Cardiac atrium fibroblast (primary cell): ENCODE measurements at places on chromosomes 5 and 9. TPM values are rescaled to one million over a fixed set of nuclear protein-coding genes. Genes with fewer than 3 reads are reported as not detected.

NUTM2F gene
- total RNA-seq = not detected in 2 replicates

CARD9 gene
- total RNA-seq = under 0.01 and 0.65 TPM in 2 replicates

F12 gene
- not detected in 2 replicates for total RNA-seq

NRG2 gene
- 0.32 TPM in 1 of 2 replicates, not detected in the other for total RNA-seq

IL4 gene
- not detected in 2 replicates for total RNA-seq

DAB2IP gene
- 7.6 and 8.6 TPM in 2 replicates for total RNA-seq

FRMD3 gene
- 2.3 and 3.7 TPM in 2 replicates for total RNA-seq

IL13 gene
- 1.3 TPM in 1 of 2 replicates, not detected in the other for total RNA-seq

GKAP1 gene
- total RNA-seq = 0.65 and 1.3 TPM in 2 replicates

TOR4A gene
- total RNA-seq = 13.0 and 15.6 TPM in 2 replicates

MAMDC2 gene
- 2.0 and 8.7 TPM in 2 replicates for total RNA-seq

IL7R gene
- total RNA-seq = 0.72 and 4.2 TPM in 2 replicates

INSL4 gene
- not detected in 2 replicates for total RNA-seq

TMEFF1 gene
- 0.36 and 2.9 TPM in 2 replicates for total RNA-seq

RAI14 gene
- 78.4 and 93.5 TPM in 2 replicates for total RNA-seq

HMCN2 gene
- not detected in 2 replicates for total RNA-seq

NTNG2 gene
- total RNA-seq = 2.3 and 4.7 TPM in 2 replicates

CKMT2 gene
- total RNA-seq = 0.72 TPM in 1 of 2 replicates, not detected in the other

ERP44 gene
- total RNA-seq = 21.5 and 27.2 TPM in 2 replicates

ARL14EPL gene
- not detected in 2 replicates for total RNA-seq

RPS14 gene
- total RNA-seq = 3,362 and 3,967 TPM in 2 replicates

NXNL2 gene
- total RNA-seq = 0.32 and 0.54 TPM in 2 replicates

ALG2 gene
- total RNA-seq = 54.2 and 61.6 TPM in 2 replicates

SAXO1 gene
- not detected in 2 replicates for total RNA-seq

ADCY2 gene
- total RNA-seq = not detected in 2 replicates

EDIL3 gene
- 19.8 and 34.8 TPM in 2 replicates for total RNA-seq

SPATA6L gene
- total RNA-seq = 0.16 TPM in 1 of 2 replicates, not detected in the other

PSD2 gene
- not detected in 2 replicates for total RNA-seq

GPR150 gene
- total RNA-seq = 0.54 TPM in 1 of 2 replicates, not detected in the other

GLDC gene
- total RNA-seq = 1.1 and 3.4 TPM in 2 replicates

SRA1 gene
- 40.5 and 51.4 TPM in 2 replicates for total RNA-seq

SEPTIN8 gene
- total RNA-seq = 26.9 and 41.5 TPM in 2 replicates

FBXW2 gene
- 13.7 and 30.1 TPM in 2 replicates for total RNA-seq
